Umbilical cord (tissue), 2 donors: ENCODE measurements at places on chromosomes 7 and 10. TPM values are rescaled to one million over a fixed set of nuclear protein-coding genes. Genes with fewer than 3 reads are reported as not detected.

Gene ANKRD61
- not detected for total RNA-seq

Gene ASB4
- 2.2 TPM for total RNA-seq

- no peak for DNase-seq
Measured at GRCh38 chr7:81394029-81394428, 375.8 kb downstream of the HGF start.

DNA sequence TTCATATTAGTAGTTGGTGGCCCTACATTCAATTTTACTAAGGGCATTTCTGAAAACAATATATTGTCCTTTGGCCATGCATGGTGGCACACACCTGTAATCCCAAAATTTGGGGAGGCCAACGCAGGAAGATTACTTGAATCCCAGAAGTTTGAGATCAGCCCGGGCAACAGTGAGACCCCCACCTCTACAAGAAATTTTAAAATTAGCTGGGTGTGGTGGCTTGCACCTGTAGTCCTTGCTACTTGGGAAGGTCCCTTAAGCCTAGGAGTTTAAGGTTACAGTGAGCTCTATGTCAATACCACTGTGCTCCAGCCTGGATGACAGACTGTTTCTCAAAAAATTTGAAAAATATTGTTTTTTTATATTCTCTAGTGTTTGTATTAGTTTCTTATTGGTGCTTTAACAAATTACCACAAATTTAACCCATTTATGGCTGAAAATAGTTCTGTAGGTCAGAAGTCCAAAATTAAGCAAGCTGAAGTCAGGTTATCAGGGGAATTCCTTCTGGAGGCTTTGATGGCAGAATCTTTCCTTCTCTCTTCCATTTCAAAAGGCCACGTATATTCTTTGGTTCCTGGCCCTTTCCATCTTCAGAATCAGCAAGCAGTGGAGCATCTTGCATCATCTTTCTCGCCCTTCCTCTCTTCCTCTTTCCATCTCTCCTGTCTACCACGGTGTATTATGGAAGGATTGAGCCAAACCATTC, 12.4 kb downstream of the CBX3 start:
- DNase-seq: no peak

GRCh38 chr10:69315100-69315542, 36.8 kb downstream of the HK1 start:
- DNase-seq: no peak

DNA sequence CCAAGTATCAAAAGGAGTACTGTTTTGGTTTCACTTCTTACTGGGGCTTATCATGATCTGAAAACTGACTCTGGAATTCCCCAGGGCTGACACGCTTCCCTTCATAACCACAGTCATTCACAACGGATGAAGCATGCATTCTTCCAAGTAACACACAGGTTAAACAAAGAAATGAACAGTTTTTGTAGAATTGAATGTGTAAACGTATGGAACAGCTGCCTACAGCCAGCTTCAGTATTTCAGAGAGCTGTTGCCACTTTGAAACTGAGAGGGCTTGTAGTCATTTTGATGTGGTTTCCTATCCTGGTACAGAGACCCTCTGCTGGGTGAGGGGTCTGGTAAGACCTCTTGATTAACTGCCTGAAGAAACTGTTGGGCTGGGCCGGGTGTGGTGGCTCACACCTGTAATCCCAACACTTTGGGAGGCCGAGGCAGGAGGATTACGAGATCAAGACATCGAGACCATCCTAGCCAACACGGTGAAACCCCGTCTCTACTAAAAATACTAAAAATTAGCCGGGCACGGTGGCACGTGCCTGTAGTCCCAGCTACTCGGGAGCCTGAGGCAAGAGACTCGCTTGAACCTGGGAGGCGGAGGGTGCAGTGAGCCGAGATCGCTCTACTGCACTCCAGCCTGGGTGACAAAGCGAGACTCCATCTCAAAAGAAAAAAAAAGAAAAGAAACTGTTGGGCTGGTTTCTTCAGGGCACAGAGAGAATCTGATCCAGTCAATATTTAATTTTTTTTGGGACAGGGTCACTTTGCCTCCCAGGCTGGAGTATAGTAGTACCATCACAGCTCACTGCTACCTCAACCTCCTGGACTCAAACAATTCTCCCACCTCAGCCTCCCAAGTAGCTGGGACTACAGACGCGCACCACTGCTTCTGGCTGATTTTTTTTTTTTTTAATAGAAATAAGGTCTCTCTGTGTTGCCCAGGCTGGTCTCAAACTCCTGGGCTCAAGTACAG, 4.7 kb downstream of the NFE2L3 start:
- no peak for DNase-seq

DNA sequence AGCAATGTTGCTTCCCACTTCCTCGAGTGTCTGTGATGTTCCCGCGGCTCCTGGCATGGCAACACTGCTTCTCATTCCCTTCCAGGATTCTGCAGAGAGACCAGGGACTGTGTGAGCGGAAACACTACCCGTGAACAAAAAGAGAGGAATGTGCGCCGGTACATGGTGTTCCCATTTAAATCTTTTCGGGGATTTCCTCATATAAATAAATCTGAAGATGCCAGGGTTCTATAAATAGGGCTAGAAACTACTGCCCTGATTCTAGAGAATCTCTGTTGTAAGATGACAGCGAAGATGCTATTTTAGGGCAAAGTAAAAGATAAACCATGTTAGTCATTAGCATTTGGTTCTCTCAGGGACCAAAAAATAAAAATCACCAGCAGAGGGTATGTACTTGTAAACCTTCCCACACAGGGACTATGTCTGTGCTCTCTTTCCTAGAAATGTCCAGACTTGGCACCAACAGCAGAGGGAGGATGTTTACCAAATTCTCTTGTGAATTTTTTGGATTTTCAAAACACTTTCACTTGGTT, 92.2 kb upstream of the DDC start:
- peak; percentile 75 for DNase-seq

DNA sequence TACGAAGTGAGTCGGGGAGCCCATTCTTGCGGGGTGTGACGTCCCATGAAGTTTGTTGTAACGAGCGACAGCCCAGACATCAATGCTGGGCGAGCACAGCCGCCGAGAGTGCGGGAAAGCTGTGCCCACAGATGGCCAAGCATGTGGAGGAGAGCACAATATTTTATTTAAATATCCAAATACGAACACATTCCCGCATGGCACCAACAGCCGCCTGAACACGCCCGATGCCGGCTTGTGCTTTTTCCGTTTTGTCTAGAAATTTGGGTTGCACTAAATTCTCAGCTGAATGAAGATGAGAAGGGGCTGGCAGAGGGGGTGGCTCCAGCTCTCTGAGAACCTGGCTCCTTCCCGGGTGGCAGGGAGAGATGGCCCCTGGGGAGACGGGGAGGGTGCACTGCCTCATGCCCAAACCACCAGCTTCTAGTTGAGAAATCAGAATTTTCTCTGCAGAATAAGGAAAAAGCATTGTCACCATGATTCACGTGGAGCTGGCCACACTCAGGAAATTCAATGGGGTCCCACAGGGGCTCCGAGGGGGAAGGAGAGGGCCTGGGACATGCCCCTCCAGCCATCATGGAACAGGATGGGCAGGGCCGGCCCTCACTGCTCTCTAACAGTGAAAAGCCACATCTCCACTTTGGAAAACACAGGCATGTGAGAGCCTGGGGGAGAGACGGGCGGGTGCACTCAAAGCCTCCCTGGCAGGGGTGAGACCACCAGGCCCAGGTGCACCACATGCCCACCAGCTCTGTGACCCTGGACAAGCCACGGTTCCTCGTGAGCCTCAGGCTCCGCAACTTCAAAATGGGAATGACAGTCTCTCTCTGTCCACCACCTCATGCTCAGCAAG, 48.3 kb downstream of the EBF3 start:
- no peak for DNase-seq

GRCh38 chr10:72796538-72796937, 97.0 kb upstream of the OIT3 start:
- no peak for DNase-seq

DNA sequence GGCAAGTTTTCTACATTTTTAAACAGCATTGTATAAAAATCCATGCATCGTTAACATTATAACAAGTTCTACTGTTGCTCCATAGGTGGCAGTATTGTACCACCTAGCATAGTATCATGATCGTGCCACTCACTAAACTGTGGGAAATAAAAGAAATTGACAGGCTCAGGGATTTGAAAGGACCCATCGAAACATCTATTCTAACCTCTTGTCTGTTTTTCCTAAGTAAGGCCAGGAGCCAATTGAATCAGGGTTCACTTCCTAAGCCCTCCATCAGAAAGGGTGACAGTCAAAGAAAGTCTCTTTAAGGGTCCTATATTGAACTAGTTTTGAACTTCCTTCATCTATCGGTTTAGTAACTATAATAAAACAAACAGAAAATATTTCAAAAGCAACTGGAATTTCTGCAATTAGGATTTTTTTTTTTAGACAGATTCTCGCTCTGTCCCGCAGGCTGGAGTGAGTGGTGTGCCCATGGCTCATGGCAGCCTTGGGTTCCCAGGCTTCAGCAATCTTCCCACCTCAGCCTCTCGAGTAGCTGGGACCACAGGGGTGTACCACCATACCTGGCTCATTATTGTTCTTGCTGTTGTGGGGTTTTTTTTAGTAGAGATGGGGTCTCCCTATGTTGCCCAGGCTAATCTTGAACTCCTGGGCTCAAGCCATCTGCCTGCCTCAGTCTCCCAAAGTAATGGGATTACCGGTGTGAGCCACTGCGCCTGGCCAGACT, 9.4 kb downstream of the HACD1 start:
- peak; percentile 50 for DNase-seq

DNA sequence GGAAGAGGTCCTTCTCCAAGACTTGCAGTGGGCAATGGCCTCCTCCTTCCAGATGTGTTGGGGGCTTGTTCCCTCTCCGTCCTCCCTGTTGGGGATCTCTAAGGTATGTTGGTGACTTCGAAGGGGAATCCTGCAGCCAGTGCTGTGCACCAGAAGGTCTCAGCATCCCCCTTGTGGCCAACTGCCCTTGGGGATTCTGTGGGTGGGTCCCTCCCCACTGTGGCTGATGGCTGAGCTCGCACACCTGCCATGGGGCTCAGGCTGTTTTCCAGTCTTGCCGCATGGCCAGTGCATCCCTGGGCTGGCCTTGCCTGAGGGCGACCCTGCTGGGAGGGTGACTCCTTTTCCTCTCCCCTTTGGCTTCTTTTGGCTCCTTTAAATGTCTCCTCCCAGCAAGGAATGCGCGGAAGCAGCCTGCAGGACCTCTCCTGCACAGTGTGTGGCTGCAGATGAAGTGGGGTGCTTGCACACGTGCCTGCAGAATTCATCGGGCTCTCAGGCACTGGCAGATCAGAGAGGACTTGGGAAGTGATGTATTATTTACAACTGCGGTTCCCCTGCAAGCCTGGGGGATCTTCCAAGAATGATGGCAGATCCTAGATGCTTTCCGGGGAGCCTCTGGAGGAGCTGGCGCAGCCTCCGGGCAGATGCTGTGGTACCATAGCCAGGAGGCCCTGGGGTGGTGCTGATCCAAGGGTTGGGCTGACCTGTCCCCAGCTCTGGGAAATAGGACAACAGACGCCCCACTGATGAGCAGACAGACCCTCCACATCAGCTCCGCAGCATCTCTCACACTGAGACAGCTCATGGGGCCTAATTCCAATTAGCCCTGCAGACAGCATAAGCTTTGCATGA, 410.0 kb downstream of the TCERG1L start:
- DNase-seq: no peak

GRCh38 chr10:34392641-34393170, 422.4 kb downstream of the PARD3 start:
- no peak for DNase-seq

GRCh38 chr10:9922126-9922870, 1095.4 kb upstream of the CELF2 start:
- DNase-seq: no peak

DNA sequence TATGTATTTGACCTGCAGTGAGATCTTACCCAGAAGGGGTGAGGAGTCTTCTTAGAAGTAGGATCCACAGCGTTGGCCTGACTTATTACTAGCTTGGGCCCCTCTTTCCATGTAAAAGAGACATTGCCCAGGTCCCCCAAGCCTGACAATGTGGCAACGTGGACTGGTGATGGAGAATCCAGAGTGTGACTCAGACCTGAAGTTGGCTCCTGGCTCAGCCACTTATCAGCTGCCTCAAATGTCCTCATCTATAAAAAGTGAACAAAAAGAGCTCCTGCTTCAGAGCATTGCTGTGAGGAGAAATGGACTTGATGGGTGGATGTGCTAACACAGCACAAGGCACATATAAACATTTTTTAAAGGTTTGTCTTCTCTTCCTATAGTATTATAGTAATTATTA, 35.4 kb upstream of the TECTB start:
- DNase-seq: no peak

DNA sequence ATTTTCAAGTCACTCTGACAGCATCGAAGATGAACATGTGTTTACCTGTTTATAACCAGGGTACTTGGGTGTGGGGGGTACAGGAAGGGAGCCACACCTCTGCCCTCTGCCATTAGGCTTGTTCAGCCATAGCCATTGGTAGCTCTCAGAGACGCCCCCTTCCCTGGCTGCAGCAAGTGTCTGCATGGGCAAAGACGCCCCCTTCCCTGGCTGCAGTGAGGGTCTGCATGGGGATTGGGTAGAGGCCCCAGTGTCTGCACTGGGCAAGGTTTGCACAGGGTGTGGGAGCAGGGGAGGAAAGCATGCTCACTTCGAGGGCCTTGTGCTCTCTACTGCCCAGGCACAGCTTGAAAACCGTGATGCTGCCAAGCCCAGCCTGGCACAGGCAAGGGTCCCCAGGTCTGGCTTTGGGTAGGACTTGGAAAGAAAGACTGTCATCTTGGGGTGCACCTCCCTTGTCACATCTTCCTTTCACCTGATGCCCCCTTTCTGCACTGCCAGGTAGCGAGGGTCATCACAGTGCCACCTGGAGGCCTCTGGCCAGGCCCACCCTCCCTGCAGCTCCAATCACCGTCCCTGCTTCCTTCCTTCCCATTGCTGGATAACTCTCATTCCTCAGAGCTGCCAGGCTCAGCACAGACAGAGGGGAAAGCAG, 3.7 kb downstream of the TMEM225B start:
- no peak for DNase-seq

DNA sequence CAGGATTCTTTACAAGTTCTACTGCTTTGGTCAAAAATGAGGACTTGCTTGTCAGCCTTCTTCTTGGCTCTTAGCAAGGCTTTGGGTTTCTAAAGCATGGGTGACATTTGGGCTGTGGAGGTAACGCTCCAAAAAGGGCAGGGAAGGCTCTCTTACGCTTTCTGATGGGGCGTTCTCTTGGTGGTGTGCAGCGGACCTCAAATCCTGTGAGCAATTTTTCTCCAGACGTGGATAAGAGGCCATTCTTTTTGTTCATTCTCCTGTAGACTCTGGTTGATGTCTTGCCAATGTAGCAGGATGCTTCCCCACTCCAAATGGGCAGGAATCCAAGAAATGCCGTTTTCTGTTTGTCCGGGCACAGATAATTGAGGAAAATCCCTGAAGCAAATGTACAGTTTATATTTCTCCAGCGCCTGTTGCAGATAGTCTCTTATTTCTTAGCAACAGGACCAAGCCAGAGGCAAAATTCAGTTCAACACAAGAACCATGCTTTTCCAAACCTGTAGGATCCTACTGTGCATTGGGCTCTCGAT, 138.4 kb upstream of the NFE2L3 start:
- DNase-seq: peak; percentile 24
